ENCODE measurements at places on chromosomes 6 and 20.

DNA sequence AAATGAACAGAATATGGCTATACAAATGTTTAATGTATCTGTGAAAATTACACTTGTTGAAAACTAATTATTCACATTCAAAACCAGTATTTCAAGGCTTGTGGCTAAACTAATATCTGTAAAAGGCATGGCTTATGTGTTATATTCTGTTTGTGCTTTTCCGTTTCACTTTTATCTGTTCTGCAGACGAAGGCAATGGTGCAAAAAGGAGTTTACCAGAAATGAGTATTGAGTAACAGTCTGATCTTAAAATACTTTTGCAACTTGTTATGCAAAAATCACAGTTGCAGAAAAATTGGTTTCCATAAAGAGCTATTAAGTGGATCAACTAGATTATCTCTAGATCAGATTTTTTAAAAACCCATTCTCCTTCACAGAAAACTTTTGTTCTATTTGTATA is 9.4 kb upstream of the STX11 start:
- DNase-seq = no peak

DNA sequence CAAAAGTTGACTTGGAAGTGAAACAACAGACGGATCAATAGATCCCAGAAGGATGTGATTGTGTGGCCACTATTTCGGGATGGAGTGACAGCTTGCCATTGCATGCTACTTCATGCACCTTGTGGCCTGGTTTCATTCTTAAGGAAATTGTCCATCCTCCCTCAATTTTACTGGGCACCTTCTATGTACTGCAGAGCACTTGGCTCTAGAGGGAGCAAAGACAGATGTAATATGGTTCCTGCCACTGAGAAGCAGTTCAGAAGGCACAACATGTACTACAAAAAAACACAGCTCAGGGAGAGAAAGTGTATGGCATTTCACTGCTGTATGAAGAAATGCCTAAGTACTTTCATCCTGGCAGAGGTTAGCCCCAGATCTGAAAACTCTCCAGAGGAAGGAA is 91.9 kb downstream of the FOXA2 start:
- DNase-seq = no peak

DNA sequence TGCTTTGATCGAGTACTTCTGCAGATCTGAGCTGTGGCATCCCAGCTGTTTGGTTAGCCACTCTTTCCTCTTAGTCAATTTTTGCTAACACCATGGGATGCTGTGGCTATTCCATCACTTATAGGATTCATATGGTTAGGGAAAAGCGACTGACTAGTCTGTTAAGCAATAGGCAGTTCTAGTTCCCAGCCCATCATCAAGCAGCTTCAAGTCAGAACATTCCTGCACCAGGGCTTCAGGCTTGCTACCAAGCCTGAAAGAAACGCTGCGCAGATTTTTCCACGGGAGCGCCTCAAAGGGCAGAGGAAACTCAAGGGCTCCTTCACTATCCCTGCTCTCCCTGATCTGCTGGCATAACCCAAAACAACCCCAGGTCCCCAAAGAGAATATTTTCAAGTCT is 159.8 kb upstream of the SUPT3H start:
- DNase-seq = no peak

GRCh38 chr6:121639021-121639420 is 203.6 kb downstream of the GJA1 start:
- DNase-seq = no peak

DNA sequence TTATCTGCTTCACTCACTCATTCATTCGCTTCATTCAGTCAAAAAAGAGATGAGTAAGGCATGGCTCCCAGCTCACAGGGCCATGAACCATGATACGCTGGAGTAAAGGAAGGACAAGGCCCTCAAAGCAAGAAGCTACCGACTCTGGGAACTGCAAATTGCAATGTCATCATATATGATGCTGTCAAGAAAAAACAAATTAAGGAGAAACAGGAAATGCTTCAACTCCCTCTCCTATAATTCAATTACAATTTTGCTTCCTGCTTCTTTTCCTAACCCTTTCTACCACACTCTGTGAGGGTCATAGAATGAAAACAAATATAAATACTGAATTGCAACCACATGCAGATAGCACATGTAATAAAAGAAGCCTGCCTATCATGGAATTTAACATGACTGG is 725.7 kb upstream of the FLRT3 start:
- DNase-seq = no peak

DNA sequence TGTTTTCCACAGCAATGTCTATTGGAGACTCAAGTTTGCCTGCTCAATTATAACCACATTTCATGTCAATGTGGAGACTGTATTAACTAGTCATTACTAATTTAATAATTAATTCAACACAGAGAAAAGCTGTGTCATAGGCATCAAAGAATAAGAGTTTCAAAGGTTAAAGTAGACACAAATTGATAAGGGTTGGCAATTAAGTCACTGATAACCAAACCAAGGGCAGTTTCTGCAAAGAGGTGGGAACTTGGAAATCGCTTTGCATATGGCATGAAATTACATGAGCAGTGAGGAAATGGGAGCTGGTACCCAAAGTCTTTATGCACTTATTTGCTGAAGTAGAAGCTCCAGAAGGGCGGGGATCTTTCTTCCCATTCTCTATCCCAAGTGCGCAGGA is 34.2 kb downstream of the GCLC start:
- DNase-seq = no peak

GRCh38 chr6:118743746-118744145 is 92.4 kb upstream of the CEP85L start:
- no peak for DNase-seq

DNA sequence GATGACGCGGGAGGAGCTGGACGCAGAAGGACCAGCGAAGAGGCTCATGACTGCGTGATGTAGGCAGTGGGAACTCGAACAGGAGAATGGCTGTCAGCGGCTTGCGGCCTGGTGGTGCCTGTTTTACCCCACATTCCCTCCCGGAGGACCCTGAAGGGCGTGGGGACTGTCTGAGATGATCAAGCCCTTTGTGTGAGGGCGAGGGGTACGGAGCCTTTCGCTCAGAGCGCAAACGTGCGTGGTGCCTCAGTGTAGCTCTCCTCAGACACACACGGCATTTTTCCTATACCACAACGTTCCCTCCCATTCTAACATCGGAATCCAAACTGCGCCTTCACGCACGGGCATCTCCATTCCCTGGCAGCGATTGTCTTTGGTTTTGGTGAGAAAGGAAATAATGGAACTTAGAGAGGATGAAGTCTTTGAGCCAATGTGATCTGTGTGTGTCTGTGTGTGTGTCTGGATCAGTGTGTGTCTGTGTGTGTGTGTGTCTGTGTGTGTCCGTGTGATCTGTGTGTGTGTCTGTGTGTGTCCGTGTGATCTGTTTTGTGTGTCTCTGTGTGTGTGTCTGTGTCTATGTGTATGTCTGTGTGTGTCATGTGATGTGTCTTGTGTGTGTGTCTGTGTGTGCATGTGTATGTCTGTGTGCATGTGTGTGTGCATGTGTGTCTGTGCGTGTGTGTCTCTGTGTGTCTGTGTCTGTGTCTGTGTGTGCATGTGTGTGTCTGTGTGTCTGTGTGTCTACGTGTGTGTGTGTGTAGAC is 5.3 kb downstream of the PTK6 start:
- DNase-seq = no peak

- no peak for DNase-seq
Observed at GRCh38 chr6:11920566-11920965, 91.5 kb upstream of the HIVEP1 start.

DNA sequence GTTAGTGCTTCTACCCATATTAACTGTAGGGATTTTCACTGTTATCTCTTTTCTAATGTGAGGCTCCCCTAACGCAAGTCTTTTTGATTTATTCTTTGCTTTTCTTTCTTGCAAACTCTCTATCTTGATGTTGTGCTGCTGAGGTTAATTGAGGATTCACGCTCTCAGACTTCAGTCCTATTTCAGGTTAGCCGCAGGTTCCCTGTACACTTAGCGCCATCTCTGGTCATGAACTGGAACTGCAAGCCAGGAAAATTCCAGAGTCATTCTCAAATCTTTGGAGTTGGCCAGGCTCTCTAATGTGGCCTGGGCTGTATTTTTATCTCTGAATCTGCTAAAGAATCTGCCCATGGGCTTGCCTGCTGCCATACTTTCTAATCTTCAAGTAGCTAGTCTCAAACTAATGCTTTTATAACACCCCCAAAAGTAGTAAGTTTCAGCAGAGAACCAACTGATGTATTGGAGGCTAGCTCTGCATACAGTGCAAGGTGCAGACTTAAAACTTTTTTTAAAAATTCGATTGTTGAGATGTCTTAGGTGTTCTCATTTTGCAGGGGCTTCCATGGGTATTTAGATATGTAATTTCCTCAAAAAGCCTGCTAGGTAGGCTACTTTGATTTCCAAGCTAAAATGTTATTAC is 91.1 kb upstream of the OPRM1 start:
- DNase-seq = no peak

- DNase-seq = no peak
Observed at GRCh38 chr20:62685781-62686555, 22.7 kb upstream of the NTSR1 start.
